ENCODE measurements at places on chromosomes 1 and 21.

- DNase-seq: no peak
These were observed 266.3 kb upstream of the OLFM3 start for GRCh38 chr1:102262994-102263393.

- peak; percentile 55 for DNase-seq
These were observed 627 bp downstream of the CERS2 start for GRCh38 chr1:150973836-150974579.

DNA sequence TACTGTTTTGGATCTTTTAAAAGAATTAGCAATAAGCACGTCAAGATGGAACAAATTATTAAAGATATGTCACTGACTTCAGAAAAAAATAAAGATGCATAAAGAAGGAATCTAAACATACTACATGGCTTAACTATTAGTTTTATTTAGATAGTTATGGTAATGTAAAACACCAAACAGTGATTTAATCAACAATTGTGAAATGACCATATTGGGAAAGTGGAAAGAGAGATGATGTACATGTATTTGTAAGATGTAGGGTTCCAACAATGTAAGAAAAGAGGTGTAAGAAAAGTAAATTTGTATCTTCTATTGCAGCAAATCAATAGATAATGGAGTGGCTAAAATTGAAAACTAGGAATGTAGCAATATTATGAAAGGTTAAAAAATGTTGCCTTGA, 6.4 kb upstream of the AIM2 start:
- DNase-seq: no peak

DNA sequence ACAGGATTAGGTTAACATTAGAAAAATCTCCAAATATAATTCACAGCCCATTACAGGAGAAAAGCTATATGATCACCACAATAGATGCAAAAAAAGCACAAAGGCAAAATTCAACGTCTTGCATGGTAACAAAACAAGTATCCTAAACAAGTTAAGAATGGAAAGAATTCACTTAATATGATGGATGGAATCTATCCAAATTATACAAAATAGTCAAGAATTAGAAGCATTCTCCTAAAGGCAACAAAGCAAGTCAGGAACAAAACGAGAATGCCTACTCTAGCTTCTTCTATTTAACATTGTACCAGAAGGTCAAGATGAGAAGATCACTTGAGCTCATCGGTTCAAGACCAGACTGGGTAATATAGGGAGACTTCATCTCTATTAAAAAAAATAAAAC, 442.8 kb downstream of the SETD4 start:
- DNase-seq: no peak

- DNase-seq: no peak
These were observed 35.4 kb downstream of the PKP1 start for GRCh38 chr1:201318504-201319340.

- no peak for DNase-seq
These were observed 270.2 kb downstream of the PTPRC start for GRCh38 chr1:198908995-198909394.

DNA sequence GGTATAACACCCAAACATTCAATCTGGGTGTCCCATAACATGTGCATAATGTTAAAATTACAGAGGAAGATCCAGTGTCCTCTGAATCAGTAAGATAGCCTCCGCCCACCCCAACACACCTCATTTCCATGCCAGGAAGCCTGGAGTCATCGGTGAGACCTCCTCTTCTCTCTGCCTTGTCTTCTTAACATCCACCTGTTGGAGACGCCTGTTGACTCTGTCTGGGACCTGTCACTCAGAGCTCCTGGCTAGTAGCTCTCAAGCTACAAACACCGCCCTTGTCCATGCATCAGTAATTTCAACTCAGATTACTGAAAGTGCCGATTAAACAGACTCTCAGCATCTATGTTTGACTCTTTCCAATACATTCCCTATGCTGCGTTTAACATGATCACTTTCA, 27.4 kb downstream of the KCNJ15 start:
- no peak for DNase-seq

- DNase-seq: no peak
These were observed 37.3 kb upstream of the RUNX1 start for GRCh38 chr21:35086357-35086756.

DNA sequence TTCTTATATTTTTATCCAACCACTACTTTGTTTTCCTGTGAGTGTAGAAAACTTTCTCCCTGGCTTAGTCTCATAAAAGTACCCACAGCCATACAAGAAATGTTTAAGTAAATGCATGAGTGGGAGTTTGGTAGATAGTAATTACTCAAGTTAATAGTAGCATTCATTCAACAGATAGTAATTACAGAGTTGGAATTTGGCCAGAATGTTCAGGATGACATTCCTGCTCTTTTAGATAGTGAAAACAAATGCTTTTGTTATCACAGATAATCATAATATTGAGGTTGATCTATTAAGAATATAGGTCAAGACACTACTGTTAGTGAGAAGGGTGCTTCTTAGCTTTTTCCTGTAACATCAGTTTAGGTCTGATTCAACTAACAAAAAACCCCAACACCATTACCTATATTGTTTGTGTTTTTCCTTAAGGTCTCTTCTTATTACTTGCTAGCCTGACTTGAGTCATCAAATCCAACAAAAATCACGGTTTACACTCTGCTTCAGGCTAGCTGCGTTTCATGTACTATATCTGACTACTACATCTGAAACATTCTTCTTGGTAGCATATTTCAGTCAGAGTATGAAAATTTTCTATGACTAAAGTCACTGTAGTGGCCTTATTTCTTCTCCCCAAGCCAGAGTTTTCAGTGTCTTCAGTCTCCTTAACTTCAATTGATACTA, 163.7 kb downstream of the HS2ST1 start:
- DNase-seq: no peak

DNA sequence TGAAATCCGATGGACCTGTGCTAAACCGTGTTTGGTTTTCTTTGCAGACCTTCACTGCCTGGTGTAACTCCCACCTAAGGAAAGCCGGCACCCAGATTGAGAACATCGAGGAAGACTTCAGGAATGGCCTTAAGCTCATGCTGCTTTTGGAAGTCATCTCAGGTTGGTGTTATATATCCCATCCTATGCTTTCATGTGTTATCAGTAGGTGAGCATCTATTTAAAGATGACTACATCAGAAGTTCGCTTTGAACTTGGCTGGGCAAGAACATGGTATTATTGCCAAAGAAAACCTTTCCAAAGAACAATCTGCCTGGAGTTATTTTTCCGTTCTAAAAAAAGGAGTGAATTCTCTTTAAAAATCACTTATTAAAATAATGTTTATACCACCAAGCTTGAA, 31.5 kb downstream of the ACTN2 start:
- DNase-seq: no peak

GRCh38 chr21:46092026-46092764, 5.7 kb upstream of the COL6A2 start:
- no peak for DNase-seq

GRCh38 chr1:203818399-203818798, 23.0 kb downstream of the ZBED6 start:
- no peak for DNase-seq

- DNase-seq: peak; percentile 15
These were observed 271.3 kb upstream of the B3GALT2 start for GRCh38 chr1:193457676-193458075.
